Naive thymus-derived CD4-positive, alpha-beta T cell (primary cell): ENCODE measurements at places on chromosomes 1 and 21. TPM values are rescaled to one million over a fixed set of nuclear protein-coding genes. Genes with fewer than 3 reads are reported as not detected.

GRCh38 chr21:39385299-39386145, 36.6 kb upstream of the HMGN1 start:
- peak; percentile 26 for DNase-seq

Gene ZNHIT6
- 20.4 TPM for total RNA-seq

DNA sequence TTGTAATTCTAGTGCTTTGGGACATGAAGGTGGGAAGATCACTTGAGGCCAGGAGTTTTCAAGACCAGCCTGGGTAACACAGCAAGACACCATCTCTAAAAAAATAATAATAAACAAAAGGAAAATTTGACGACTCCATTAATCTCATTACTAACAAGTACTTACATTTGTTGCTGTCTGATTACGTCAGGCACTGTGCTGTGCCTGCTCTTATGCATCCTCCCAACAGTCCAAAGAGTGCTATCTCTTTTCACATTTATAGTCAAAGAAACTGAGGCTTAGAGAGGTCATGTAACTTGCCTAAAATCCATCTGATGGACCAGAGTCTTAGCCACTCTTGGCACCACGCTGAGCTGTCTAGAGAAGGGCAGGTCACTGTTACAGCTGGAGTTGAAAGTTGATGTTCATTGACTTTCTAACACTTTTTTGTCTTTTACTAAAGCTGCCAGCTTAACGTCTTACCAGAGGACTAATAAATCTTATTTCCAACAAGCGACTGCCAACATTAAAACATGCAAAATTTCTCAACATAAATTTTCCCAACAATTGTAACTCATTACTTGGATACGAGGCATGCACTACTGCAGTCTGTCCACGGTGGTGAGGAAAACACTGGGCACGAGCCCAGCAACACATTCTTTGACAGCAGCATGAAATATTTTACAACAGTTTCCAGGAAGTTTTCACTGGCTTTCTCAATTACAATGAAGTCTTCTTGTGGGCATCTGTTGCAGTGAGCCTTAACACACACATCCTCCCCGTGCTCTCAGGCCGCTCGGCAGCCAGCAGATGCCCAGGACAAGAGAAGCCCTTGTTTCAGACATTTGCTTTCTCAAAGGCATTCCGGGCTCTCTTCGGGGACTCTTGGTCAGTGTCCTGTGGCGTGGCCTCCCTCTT, 262.9 kb upstream of the PROX1 start:
- no peak for DNase-seq

DNA sequence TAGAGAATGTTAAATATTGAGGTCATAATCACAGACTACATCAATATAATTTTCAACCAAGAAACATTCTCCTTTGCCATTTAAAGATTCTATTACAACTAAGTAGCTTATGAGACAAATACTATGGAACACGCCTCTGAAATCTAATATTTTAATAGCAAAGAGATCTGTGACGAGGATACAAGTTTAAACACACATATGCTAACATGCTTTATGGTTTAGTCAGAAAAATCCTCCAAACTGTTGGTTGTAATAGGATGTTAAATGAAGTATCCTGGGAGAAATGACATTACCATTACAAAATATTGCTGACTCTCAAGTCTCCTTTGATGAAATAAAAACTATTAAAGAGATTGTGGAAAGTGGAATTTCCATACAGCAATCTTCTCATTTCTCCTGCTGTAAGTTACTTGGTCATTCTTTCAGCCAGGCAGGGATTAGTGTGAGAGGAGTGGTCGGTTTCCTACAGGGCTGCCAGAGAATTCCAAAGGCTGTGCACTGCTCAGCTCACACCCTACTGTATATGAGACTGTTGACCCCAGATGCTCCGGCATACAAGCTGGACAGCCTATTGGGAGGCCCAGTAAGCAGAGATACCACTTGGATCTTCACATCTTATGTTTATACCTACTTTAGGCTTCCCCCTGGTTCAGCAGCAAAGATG, 26.6 kb downstream of the SCYL3 start:
- DNase-seq: no peak

DNA sequence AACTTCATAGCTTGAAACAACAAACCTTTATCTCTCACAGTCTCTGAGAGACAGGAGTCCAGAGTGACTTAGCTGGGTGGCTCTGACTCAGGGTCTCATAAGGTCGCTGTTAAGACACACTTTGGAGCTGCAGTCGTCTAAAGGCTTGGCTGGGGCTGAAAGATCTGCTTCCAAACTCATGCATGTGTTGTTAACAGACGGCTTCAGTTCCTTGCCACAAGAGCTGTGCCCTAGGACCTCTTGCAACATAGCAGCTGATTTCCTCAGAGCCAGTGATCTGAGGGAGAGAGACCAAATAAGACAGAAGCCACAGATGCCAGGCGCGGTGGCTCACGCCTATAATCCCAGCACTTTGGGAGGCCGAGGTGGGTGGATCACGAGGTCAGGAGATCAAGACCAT, 176.8 kb downstream of the DISC1 start:
- DNase-seq: no peak

- peak; percentile 15 for DNase-seq
Measured at GRCh38 chr1:5915587-5916571, 76.3 kb downstream of the NPHP4 start.

GRCh38 chr1:221150996-221151395, 271.8 kb downstream of the HLX start:
- no peak for DNase-seq

GRCh38 chr1:206058927-206059292, 5.9 kb downstream of the RHEX start:
- no peak for DNase-seq

GRCh38 chr1:59290193-59290949, 6.5 kb upstream of the FGGY start:
- no peak for DNase-seq

Gene RGS1
- total RNA-seq: 193 TPM

GRCh38 chr1:30213936-30214335, 509.4 kb downstream of the MATN1 start:
- no peak for DNase-seq

DNA sequence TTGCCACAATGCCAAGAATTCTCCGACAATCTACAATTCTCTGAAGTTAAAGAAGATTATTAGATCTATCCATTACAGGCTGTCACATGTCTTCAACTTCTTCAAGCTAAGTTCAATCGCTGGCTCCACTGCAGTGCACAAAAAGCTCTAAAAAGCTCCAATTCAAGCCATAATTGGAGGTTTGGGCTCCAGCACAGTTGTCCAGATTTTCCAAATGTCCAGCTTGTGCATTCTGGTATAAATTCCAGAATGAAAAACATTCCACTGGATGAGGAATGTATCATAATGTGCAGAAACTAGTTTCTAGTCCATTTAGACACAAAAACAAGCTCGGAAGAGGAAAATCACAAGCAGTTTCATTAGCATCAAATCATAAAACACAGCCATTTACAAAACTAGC, 138.6 kb downstream of the NRIP1 start:
- DNase-seq: no peak

DNA sequence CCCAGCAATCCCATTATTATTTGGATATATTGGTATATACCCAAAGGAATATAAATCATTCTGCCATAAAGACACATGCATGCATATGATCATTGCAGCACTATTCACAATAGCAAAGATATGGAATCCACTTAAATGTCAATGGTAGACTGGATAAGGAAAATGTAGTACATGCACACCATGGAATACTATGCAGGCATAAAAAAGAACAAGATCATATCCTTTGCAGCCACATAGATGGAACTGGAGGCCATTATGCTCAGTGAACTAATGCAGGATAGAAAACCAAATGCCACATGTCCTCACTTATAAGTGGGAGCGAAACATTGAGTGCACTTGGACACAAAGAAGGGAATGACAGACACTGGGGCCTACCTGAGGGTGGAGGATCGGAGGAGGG, 24.6 kb downstream of the KAZN start:
- no peak for DNase-seq

DNA sequence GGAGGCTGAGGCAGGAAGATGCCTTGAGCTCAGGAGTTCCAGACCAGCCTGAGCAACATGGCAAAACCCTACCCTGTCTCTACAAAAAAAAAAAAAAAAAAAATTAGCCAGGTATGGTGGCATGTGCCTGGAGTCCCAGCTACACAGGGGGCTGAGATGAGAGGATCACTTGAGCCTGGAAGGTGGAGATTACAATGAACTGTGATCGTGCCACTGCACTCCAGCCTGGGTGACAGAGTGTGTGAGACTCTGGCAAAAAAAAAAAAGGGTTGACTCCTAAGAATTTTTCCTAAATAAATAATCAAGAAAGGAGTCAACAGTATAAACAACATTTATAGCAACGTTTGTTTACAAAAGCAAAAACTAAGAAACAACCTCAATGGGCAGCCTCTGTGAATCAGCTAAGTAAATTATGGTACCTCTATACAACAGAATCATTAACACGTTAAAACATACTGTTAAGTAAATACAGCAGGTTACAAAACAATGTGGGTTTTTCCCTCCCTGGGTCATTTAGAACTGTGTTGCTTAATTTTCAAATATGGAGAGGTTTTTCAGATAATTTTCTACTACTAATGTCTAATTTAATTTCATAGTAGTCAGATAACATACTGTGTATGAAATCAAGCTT, 56.8 kb downstream of the SLC30A10 start:
- no peak for DNase-seq

DNA sequence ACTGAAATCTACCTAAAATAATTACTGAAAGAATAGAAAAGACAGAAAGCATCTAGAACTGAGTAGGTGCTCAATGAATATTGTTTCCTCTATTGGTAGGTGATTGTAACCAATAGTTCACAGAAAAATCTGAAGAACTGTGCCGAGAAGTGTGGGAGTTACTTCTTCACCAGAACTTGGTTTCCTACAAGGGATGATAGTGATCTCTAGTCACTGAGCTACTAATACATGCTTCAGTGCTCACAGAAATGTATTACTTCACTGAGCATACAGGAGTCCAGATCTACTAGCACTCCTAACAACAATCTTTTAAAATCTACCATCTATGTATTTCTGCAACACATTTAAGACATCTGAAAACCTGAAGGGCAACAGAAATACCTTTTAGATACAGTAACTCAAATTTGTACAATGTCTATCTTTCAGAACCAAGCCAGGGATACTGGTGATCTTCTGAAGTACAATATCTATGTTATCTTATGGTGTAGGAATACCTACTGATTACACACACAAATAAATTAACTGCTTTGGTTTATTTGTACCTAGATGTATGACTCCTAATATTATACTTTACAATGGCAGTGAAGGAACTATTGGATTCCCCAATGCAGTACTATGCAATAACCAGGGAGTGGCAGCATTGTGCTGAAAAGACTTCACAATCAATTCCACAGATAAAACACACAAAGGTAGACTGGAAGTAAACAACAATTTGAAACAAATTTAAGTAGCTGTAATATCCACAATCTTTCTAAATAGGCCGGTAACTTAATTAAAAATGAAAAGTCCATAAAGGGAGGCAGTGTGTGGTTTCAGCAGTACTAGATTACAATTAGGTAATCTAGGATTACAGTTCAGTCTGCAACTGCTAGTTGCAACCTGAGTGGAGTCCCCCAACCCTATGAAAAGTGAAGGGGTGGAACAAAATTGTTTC, 243.0 kb downstream of the SLC45A1 start:
- no peak for DNase-seq

GRCh38 chr21:44432841-44433790, 22.2 kb upstream of the LRRC3 start:
- no peak for DNase-seq

DNA sequence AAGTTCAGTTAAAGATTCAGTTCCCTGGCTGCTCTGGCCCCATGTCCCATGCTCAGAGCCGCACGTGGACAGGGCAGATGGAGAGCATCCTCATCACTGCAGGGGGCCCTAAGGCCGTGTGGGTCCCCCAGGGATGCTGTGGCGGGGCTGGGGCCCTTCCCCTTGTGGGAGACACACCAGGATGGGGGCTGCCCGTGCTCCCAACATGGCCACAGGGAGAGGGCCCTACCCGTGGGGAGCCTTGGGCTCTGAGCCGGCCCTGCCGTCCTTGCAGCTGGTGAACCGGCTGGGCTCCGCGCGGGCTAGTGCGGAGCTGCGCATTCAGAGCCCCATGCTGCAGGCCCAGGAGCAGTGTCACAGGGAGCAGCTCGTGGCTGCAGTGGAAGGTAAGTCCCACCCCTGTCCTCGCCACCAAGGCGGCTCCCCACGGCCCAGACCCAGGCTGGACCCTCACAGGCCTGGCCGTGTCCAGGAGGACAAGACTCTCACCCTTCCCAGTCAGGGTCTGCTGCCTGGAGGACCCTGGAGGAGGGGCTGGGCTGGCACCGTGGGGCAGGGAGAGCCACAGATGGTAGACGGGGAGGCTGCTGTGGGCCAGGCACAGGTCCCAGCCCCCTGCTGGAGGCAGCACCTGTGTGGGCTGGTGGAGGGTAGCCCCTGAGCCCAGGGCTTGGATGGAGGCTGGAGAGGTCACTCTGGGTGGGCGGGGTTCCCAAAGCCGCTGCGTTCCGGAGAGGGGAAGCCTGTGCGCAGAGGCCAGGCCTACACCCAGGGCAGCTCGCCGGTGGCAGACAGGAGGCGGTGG, 53.8 kb downstream of the TRIM11 start:
- no peak for DNase-seq

- DNase-seq: no peak
Measured at GRCh38 chr1:235739124-235739523, 89.5 kb upstream of the GNG4 start.

Gene GJA5
- total RNA-seq: not detected

DNA sequence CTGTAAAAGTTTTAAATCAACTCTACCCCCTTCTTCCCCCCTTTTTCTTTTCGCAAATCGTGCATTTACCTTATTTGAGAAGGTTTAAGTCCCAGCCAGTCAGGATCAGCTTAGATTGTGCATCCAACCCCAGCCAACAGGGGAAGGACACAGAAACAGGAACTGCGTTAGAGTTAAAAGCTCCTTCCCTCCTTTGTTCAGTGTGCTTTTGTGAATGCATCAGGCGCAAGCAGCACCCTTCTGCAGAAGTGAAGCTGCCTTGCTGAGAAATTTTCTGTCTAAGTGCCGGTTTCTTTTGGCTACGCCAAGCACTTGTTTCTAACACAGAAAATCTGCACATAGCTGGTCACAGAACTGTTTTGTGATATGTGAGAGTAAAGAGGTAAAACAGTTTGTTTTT, 56.2 kb upstream of the PRRC2C start:
- no peak for DNase-seq

DNA sequence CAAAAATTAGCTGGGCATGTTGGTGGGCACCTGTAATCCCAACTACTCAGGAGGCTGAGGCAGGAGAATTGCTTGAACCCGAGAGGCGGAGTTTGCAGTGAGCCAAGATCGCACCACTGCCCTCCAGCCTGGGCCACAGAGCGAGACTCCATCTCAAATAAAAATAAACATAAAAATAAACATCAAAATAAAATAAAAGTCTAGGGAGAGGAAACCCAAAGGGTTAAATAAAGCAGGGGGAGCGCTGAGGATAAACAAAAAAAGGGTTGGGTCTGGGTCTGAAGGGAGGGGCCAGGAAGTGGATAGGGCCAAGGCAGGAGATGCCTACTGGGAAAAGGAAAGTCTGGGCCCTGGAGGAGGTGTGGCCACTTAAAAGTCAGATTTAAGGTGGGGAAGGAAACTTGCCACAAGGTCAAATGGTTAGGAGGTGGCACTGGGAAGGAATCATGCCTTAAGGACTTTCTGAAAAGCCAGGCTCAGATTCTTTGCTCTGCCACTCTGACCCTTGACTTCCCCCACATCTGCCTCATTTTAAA, 150.0 kb downstream of the ADSS2 start:
- no peak for DNase-seq

GRCh38 chr1:89545264-89546038, 20.8 kb downstream of the LRRC8B start:
- no peak for DNase-seq

- no peak for DNase-seq
Measured at GRCh38 chr1:242690849-242691609, 166.5 kb upstream of the PLD5 start.

Gene FAM163A
- not detected for total RNA-seq
